Breast epithelium (tissue), 4 donors: ENCODE measurements at places on chromosomes 16 and 17. TPM values are rescaled to one million over a fixed set of nuclear protein-coding genes. Genes with fewer than 3 reads are reported as not detected.

- H3K36me3 ChIP-seq, result no peaks in the 10 kb centered on the region
- H3K4me1 ChIP-seq, result peaks cover 21% of the 10 kb centered on the region
- DNase-seq, result peak; percentile 57
- peaks cover 83% of the 10 kb centered on the region for H3K27me3 ChIP-seq
- no peak within 1 kb of the TSS for H3K27ac ChIP-seq
These were observed at the start of gene TMEM132E for GRCh38 chr17:34579017-34579946. TMEM132E (plus strand) TSS chr17:34579582; CDS start chr17:34581077, 1,495 bp downstream.

DNA sequence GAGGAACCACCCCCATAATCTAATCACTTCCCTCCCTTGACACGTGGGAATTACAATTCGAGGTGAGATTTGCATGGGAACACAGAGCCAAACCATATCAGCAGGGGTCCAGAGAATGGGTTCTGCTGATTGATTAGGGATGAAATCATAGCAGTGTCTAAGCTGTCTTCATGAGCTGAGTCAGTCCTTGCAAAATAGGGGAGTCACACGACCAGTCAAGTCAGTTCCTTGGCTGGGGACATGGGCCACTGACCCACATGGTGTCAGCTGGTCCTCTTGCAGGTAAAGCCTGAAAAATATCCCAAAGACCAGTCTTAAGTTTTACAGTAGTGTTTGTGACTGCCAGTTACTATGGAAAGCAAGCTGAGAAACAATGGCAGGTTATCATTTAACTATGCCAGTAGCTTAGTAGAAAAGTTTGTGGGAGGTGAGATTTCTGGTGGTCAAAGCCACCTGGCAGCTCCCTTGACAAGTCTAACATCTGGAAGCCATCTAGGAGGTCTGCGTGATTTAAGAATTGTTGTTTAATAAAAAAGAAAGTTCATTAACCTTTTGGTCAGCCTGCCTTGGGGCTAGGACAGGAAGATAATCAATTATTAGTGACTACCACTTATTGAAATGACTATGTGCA is 15.7 kb upstream of the ATF7IP2 start:
- no peaks in the 10 kb centered on the region for H3K4me1 ChIP-seq
- H3K27ac ChIP-seq, result no peak overlapping the region
- no peak for DNase-seq
- no peak overlapping the region for H3K4me3 ChIP-seq

- peak; percentile 81 for DNase-seq
- H3K4me1 ChIP-seq, result peaks cover 27% of the 10 kb centered on the region
- H3K4me3 ChIP-seq, result peak overlapping the region; percentile 46
- no peaks in the 10 kb centered on the region for H3K27me3 ChIP-seq
These were observed 12.8 kb downstream of the CRISPLD2 start for GRCh38 chr16:84832488-84833143.

GRCh38 chr17:77326076-77326591 is 185.4 kb downstream of the SEC14L1 start:
- no peak overlapping the region for H3K4me3 ChIP-seq
- H3K36me3 ChIP-seq, result no peaks in the 10 kb centered on the region
- H3K27me3 ChIP-seq, result no peaks in the 10 kb centered on the region
- peak; percentile 46 for DNase-seq
- H3K4me1 ChIP-seq, result peaks cover 21% of the 10 kb centered on the region

- H3K27ac ChIP-seq, result no peak overlapping the region
- no peaks in the 10 kb centered on the region for H3K36me3 ChIP-seq
- H3K27me3 ChIP-seq, result no peaks in the 10 kb centered on the region
- no peaks in the 10 kb centered on the region for H3K4me1 ChIP-seq
These were observed 63.4 kb downstream of the PITPNC1 start for GRCh38 chr17:67440277-67441051.

DNA sequence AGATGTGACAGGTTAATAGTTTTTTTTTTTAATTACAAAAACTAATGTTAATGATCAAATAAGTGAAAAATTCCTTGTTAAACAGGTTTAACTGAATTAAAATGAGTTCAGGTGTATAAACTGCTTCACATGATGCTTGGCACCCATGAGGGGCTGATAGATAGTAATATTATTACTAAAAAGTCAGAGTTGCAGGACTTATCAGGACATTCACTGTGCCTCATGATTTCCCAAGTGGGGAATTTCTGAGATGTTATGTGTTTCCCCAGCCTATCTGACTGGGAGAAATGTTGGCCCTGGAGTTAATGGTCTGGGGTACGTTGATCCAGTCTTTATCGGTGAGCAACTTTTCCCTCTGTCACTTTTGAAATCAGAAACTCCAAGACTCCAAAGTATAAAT is 102.1 kb downstream of the PLCG2 start:
- H3K4me3 ChIP-seq, result no peak overlapping the region
- no peaks in the 10 kb centered on the region for H3K27me3 ChIP-seq
- no peak for DNase-seq
- H3K4me1 ChIP-seq, result no peaks in the 10 kb centered on the region

DNA sequence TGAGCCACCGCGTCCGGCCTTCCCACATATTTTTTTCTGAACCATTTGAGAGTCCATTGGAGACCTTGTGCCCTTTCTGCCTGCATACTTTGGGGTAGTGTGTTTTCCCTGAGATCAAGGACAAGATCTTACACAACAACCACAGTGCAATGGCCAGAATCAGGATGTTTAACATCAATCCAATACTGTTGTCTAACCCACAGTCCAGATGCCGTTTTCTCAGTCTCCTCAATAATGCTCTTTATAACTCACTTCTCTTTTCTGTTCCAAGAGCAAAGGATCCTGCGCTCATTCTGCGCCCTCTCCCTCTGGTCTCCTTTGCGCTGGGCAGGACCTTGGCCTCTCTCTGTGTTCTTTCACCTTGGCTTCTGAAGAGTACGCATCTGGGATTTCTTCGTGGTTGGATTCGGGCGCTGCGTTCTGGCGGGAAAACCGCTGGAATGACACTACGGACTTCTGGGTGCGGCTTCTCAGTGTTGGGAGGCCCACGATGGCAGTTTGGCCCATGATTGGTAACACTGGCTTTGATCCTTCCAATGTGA is 16.6 kb downstream of the CBX4 start:
- H3K36me3 ChIP-seq, result no peaks in the 10 kb centered on the region
- no peaks in the 10 kb centered on the region for H3K27me3 ChIP-seq
- DNase-seq, result no peak
- no peak overlapping the region for H3K4me3 ChIP-seq

DNA sequence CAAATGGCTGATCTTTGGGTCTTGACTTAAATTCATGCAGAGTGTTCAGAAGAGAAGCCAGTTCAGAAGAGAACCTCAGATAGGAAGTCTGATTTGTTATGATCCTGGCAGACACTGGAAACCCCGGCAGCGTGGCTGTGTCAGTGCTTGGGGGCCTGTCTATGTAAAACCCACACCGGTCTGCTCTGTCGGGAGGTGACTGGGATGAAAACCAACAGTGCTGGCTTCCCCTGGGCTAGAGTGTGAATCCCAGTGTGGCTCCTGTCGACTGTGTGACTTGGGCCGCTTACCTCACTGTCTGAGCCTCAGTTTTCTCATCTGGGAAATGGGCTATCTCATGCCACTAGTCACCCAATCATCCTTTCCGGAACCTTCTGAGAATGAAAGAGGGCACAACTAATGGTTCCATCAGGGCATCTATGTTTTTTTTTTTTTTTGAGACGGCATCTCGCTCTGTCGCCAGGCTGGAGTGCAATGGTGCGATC is 92.4 kb downstream of the FOXL1 start:
- H3K36me3 ChIP-seq, result no peaks in the 10 kb centered on the region
- H3K27ac ChIP-seq, result no peak overlapping the region
- no peak for DNase-seq
- H3K4me1 ChIP-seq, result no peaks in the 10 kb centered on the region
- no peak overlapping the region for H3K4me3 ChIP-seq

DNA sequence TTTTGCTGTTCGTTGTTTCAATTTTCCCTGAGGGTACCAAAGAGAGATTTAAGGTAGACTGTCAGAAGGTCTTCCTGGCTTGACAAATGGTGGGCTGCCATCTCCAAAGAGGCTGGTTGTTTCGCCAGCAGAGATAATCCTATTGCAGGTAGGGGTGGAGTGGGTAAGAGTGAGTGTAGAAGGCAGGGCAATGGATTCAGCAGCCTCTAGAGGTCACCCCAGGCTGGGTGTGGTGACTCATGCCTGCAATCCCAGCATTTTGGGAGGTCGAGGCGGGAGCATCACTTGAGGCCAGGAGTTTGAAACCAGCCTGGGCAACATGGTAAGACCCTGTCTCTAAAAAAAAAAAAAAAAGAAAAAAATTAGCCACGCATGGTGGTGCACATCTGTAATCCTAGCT is 34.6 kb downstream of the DCAKD start:
- no peak overlapping the region for H3K27ac ChIP-seq
- no peaks in the 10 kb centered on the region for H3K27me3 ChIP-seq
- H3K4me1 ChIP-seq, result peaks cover 9% of the 10 kb centered on the region
- no peak overlapping the region for H3K4me3 ChIP-seq
- H3K36me3 ChIP-seq, result no peaks in the 10 kb centered on the region
- DNase-seq, result no peak

DNA sequence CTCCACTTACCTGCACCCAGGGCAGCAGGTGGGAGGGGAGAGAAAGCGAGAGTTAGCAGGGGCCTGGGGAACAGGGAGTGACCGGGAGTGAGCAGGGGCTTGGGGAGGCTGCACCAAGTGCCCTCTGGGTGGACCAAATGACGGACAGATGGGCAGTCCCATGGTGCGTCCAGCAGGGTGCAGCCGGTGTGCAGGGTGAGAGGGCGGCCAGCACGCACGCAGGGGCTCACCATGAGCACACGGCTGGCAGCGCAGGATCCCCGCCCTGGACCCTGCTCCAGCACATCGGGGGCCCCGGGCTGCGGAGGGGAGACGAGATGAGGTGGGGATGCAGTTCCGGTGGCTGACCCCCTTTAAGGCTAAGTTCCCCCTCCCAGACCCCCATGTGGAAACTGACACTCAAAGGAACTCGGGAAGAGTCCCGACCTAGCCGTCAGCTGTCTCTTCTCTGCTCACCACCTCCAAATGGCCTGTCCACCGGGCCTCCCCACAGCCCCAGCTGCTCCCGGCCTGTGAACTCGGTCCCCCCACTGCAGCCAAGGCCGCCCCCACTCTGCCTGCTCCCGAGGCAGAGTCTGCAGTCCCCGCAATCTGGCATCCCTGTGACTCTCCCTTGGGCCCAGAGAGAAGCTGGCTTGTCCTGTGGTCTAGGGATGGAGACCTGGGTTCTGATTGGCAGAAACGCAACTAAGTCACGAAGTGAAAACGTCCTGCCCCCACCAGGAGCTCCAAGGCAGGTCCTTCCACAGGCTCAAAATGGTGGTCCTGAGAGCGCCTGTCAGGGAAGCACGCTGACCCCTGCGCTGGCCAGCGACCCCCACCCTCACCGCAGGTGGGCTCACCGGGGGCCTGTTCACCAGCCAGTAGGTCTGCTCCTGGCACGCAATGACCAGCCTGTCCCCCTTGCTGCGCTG is 2.9 kb downstream of the RGS11 start:
- H3K4me1 ChIP-seq, result peaks cover 6% of the 10 kb centered on the region
- no peak overlapping the region for H3K27ac ChIP-seq
- DNase-seq, result no peak
- no peaks in the 10 kb centered on the region for H3K36me3 ChIP-seq
- H3K27me3 ChIP-seq, result peaks cover 7% of the 10 kb centered on the region
- no peak overlapping the region for H3K4me3 ChIP-seq

- no peak for DNase-seq
- no peak overlapping the region for H3K4me3 ChIP-seq
- peak overlapping the region; percentile 10 for H3K27ac ChIP-seq
- H3K4me1 ChIP-seq, result no peaks in the 10 kb centered on the region
- no peaks in the 10 kb centered on the region for H3K27me3 ChIP-seq
- H3K36me3 ChIP-seq, result no peaks in the 10 kb centered on the region
These were observed 57.7 kb upstream of the SLC25A19 start for GRCh38 chr17:75346906-75347305.

DNA sequence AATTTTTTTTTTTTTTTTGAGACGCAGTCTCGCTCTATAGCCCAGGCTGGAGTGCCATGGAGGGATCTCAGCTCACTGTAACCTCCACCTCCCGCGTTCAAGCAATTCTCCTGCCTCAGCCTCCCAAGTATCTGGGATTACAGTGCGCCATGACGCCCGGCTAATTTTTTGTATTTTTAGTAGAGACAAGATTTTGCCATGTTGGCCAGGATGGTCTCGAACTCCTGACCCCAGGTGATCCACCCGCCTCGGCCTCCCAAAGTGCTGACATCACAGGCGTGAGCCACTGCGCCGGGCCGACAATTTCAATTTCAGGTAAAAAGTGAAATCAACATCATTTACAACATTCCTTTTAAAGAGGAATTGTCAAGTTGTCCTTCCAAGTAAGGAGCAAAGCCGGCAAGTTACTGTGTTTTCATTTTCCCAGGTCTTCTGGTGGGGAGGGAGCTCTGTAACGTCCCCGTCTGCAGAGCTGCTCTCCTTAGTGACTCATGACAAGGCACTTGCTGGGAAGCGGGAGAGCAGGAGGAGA is 873 bp downstream of the NPLOC4 start:
- no peaks in the 10 kb centered on the region for H3K36me3 ChIP-seq
- no peak for DNase-seq
- H3K4me3 ChIP-seq, result peak overlapping the region; percentile 94
- peak overlapping the region; percentile 91 for H3K27ac ChIP-seq

- no peaks in the 10 kb centered on the region for H3K27me3 ChIP-seq
- H3K4me1 ChIP-seq, result peaks cover 5% of the 10 kb centered on the region
These were observed 29.2 kb upstream of the LITAF start for GRCh38 chr16:11615748-11616447.

DNA sequence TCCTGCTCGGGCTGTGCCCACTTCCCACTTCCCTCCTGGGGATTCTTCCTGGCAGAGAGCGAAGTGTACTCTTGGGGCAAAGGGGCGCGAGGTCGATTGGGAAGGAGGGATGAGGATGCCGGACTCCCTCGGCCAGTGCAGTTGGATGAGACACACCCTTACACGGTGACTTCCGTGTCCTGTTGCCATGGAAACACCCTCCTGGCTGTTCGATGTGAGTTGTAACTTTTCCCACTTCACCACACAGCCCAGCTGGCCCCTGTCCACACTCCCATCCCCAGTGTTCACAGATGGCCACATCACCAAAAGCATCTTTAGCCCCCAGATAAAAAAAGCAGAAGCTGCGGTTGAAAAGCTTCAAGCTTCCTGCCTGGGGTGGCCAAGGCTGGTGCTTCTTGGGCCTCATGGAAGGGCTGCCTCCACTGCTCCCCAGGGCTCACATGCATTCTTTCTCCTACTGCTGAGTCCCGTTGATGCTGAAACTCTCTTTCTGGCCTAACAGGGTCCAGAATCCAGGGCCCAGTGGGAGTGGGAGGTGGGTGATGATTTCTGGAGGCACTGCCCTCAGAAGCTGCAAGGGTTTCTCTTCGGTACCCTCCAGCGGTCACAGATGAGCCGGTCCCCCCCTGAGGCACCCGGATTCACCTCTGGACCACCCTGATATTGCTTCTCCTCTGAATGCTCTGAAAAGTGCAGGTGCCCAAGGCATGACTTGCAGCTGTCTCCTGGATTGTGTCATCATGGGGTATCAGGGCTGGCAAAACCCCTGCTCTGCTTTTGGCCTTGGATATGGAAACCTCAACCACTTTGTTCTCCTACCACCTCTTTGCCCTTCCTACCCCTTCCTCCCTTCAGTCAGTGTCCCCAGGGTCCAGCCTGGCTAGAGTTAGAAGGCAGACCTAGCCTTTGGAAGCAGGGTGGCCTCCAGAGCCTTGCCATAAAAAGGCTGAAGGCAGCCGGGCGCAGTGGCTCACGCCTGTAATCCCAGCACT is 2.2 kb upstream of the TRAF4 start:
- no peaks in the 10 kb centered on the region for H3K4me1 ChIP-seq
- H3K36me3 ChIP-seq, result no peaks in the 10 kb centered on the region
- peak overlapping the region; percentile 100 for H3K27ac ChIP-seq
- no peaks in the 10 kb centered on the region for H3K27me3 ChIP-seq

The PPY gene
- not detected for total RNA-seq

The NHLRC4 gene
- 1.9 TPM for total RNA-seq

The TRPV2 gene
- total RNA-seq, result 11.3 TPM

The HCRT gene
- not detected for total RNA-seq

The SMPD3 gene
- 2.9 TPM for total RNA-seq

The RTN4RL1 gene
- total RNA-seq, result 19.6 TPM

The ENPP7 gene
- total RNA-seq, result not detected

The TNRC6A gene
- total RNA-seq, result 84.9 TPM
